ENCODE measurements at places on chromosomes 6 and 20.

DNA sequence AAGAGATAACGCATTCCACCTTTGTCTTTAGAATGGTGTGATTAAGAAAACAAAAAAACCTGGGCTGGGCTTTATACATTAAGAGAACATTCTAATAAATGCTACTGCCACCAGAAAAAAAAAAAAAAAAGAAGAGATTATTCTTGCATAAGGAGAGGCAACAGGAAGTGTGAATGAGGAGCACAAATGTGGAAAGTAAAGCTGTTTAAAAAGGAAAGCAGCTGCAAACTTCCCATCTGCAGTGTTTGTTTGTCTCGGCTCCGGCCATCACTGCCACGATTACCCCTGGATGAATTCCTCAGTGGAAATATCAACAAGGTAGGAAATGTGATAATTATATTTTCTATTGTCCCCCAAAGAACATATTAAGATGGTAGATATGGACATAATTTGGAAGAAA lies 223.9 kb downstream of the PHF3 start:
- no peak for DNase-seq

DNA sequence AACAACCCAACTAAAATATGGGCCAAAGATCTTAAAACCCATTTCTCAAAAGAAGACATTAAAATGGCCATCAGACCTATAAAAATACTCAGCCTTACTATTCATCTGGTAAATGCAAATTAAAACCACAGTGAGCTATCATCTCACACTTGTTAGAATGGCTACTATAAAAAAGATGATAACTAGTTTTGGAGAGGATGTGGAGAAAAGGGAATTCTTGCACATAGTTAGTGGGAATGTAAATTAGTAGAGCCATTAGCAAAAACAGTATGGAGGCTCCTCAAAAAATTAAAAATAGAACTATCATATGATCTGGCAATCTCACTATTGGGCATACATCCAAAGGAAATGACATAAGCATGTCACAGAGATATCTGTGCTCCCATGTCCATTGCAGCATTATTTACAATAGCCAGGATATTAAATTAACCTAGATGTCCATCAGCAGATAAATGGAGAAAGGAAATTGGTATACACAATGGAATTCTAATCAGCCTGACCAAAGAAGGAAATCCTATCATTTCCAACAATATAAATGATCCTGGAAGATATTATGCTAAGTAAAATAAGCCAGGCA lies 2.9 kb downstream of the SIRPB1 start:
- DNase-seq: no peak

GRCh38 chr6:100657678-100658330 lies 193.1 kb upstream of the SIM1 start:
- no peak for DNase-seq

DNA sequence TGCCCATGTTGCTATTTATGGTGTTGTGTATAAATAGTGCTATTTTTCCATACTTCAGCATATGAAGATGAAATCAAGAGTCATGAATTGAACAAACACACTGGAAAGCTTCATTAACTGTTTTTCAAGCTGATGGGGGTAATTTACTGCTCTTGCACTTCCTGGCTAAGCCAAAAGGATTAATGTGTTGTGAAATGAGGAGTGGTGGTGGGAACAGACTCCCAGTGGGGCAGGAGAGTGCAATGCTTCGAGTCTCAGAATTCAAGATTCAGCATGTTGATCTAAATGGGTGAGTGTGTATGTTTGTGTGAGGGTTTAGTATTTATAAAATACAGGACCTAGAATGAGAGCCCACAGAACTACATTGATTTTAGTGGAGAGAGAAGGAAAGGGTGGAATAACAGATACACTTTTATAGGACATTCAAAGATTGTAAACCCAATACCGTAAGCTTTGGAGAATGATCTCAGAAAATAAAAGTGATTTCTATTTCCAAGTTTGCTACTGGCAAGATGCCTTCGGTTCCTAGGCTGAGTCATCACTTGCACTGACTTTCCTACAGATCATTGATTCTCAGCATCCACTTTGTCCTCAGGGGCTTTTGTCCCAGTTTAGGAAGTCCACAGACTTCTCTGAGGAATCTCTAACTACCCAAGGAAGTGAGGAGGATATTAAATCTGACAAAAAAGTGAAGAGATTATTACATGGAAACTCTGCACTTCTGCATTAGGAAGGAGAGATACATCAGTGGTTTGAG lies 303.6 kb downstream of the TRDN start:
- DNase-seq: no peak

DNA sequence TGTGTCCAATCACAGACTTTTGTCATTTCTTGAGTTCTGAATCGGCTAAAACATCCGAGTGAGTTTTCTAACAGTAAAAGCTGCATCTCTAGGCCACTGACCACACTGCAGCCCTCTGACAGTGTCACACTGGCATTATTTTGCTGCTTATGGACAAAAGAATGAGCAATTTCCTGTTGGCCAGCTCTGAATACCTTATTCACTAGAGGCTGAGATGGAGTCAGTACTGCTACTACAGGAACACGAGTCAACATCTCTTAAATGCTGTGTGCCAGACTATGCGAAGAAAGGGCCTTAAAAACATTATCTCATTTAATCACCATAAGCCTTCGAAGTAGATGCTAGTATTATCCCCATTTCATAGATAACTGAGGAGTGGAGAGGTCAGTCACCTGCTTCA lies 42.5 kb upstream of the IPCEF1 start:
- DNase-seq: no peak

- DNase-seq: no peak
Observed at GRCh38 chr6:31402324-31403282, 792 bp upstream of the MICA start.

GRCh38 chr6:43516367-43516696 lies 394 bp downstream of the YIPF3 start:
- DNase-seq: no peak

DNA sequence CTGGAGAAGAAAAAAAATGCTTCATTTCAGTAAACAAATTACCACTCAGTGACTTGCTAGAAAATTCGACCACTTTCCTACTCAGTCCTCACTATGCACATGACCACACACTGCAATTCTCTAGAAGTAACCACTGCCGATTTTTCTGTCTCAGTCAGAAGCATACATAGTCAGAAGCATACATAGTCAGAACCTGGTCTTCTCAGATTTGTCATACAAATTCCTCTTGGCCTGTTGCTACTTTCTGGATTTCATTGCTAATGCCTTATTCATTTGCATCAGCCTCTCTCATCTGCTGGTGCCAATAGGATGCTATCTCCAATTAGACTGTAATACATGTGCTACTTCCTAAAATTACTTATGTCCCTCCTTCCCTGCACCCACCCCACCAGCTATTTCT lies 10.2 kb upstream of the KIF16B start:
- no peak for DNase-seq

GRCh38 chr20:9474835-9475415 lies 39.5 kb upstream of the LAMP5 start:
- DNase-seq: no peak

GRCh38 chr20:23456873-23457272 lies 4.2 kb upstream of the CST11 start:
- no peak for DNase-seq

DNA sequence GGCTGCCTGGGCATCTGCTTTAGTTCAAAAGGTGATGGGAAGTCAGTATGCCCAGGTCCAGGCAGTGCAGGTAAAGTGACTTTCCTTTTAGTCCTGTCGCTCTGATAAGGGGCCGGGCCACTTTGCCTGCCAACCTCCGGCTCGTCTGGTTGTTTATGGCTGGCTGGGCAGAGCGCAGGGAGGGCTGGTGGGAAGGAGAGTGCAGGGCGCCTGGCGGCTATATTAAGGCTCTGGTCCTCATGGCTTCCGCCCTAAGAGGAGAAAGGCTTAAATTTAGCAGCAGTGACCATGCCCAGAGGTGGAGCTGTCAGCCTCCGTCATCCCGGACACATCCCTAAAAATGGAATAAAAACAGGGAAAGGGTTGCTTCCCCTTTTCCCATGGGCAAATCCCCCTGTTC lies 14.6 kb downstream of the GATA5 start:
- DNase-seq: no peak

GRCh38 chr6:40163924-40164323 lies 229.7 kb upstream of the MOCS1 start:
- DNase-seq: no peak

GRCh38 chr6:118318648-118319047 lies 229.4 kb upstream of the PLN start:
- DNase-seq: no peak

DNA sequence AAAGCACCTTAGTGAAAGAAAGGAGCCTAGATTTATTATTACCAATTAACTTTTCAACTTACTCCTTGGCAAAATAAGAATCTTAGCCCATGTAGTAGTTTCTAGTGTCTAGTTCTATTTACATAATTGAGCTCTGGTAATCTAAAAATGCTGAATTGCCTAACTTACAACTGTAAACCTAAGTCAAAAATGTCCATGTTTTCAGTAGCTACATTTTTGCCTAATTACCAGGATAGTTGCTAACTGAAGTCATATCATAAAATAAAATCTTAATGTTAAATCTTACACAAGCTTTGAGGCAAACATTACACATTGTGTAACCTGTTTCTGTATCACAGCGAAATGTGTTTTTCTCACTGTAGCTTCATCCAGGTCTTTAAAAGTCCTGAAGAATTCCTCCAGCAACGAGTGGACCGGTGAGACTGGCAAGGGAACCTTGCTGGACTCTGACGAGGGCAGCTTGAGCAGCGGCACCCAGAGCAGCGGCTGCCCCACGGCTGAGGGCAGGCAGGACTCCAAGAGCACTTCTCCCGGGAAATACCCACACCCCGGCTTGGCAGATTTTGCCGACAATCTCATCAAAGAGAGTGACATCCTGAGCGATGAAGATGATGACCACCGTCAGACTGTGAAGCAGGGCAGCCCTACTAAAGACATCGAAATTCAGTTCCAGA lies 7.6 kb upstream of the CLDN20 start:
- no peak for DNase-seq

DNA sequence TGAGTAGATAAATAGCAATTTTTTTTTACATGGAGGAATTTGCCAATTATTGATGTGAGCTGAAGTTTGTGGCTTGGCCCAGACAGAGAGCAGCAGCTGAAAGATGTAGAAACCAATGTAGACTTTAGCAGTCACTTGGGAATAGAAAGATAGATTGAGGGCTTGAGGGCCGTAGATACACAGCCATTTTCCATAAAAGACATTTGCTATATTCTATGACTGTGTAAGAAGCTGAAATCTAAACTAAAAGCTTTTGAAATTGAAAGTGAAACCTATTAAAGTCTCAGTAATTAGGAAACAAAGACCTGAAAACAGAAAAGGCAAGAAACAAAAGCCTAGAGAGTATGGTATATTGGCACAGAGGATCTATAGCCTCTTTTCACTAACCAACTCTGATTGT lies 332.7 kb downstream of the CENPW start:
- no peak for DNase-seq

- no peak for DNase-seq
Observed at GRCh38 chr6:153167907-153168306, 36.8 kb upstream of the RGS17 start.

DNA sequence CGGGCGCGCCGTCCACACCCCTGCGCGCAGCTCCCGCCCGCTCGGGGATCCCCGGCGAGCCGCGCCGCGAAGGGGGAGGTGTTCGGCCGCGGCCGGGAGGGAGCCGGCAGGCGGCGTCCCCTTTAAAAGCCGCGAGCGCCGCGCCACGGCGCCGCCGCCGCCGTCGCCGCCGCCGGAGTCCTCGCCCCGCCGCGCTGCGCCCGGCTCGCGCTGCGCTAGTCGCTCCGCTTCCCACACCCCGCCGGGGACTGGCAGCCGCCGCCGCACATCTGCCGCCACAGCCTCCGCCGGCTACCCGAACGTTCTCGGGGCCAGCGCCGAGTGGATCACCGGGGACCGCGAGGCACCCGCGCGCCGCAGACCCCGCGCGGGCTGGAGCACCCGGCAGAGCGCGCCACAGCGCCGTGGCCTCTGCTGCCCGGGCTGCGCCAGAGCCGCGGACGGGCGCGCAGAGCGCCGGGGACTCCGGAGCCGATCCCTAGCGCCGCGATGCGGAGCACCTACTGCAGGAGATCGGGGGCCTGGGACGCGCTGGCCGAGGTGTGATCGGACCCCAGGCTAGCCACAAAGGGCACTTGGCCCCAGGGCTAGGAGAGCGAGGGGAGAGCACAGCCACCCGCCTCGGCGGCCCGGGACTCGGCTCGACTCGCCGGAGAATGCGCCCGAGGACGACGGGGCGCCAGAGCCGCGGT lies at the start of gene BMP2:
Gene BMP2, plus strand, starts transcription at position 151 of the 692 bp plus-strand sequence. CDS start 2,441 bp downstream, outside the sequence.
- DNase-seq: no peak

DNA sequence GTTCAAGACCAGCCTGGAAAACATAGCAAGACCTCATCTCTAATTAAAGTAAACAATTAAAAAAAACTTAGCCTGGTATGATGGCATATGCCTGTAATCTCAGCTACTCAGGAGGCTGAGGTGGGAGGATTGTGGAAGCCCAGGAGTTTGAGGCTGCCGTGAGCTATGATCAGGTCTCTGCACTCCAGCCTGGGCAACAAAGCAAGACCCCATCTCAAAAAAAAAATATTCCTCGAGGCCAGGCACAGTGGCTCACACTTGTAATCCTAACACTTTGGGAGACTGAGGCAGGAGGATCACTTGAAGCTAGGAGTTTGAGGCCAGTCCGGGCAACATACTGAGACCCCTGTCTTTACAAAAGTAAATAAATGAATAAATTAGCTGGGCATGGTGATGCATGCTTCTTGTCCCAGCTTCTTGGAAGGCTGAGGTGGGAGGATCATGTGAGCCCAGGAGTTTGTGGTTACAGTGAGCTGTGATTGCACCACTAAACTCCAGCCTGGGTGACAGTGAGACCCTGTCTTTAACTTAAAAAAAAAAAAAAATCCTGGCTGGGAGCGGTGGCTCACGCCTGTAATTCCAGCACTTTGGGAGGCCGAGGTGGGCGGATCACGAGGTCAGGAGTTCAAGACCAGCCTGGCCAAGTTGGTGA lies 9.3 kb upstream of the C2 start:
- DNase-seq: no peak

- no peak for DNase-seq
Observed at GRCh38 chr6:36053878-36054277, 26.3 kb downstream of the MAPK14 start.

- no peak for DNase-seq
Observed at GRCh38 chr6:90135667-90136066, 161.0 kb downstream of the BACH2 start.

GRCh38 chr6:130994319-130995097 lies 68.5 kb downstream of the EPB41L2 start:
- no peak for DNase-seq

DNA sequence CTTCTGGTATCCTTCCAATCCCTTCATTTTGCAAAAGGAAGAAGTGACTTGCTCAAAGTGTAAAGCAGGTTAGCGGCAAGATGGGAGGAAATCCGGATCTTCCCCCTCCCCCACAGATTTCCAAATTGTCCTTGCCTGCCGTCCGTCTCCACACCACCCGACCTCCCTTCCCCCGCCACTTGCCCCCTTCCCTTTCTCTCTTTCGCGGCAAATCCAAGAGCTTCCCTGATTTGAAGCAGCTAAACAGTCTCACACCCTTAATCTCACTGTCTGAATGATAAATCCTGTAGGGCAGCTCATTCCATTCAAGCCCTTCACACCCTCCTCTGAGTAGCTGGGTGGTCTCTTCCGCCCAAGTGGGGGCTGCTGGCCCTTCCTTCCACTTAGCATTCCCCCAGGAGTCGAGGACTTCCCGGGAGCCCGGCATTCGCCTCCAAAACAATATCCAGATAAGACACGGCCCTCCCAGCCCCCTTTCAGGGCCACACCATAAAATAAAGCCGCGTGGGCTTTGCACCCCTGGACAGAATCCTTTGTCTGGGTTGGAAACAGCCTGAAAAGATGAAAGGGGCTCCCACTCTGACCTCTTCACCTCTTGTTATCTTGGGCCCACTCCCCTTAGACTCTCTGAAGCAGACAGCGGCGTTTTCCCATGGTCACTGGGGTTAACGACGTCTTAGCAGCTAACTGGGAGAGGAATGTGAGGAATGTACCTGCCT lies 44.0 kb upstream of the PIM1 start:
- DNase-seq: peak; percentile 77

- DNase-seq: no peak
Observed at GRCh38 chr6:100905067-100905466, 23.9 kb upstream of the ASCC3 start.

All from renal cortex interstitium (tissue), 15 donors.